ENCODE measurements at places on chromosomes 3 and 15. TPM values are rescaled to one million over a fixed set of nuclear protein-coding genes. Genes with fewer than 3 reads are reported as not detected.

GNAT1 gene
- not detected for total RNA-seq

DNA sequence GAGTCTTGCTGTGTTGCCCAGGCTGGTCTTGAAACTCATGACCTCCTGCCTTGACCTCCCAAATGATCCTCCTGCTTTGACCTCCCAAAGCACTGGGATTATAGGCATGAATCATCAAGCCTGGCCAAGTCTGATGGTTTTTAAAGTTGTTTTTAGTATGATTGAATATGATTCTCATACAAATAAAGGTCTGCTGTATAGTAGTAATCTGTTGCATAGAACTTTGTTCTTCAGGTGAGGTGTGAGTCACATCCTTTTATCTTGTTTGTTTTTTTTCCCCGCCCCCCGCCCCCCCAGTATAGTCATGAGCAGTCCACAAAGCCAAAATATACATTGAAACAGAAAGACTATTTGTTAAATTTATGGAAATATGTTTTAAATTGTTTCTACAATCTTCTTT is 39.0 kb downstream of the UBE2E2 start:
- no peak for DNase-seq

- no peak for DNase-seq
These were observed 19.2 kb upstream of the GSK3B start for GRCh38 chr3:120113128-120114116.

DNA sequence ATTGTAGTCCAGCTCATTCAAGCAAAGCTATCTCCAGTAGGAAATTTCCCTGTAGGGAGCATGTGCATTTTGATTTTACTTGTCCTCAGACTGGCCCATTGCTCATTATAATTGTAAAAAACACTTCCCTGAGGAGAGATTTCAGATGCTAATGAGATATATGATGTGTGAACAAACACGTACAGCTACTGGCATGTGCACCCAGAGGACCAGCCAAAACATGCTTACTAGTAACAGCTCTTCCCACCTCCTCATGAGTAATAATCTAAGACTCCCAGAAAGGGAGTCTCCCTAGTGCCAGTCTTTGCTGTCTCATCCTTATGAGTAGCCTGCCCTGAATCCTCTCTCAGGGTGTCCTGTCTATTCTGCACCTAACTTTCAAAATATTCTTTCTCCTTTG is 43.4 kb downstream of the FBXO22 start:
- DNase-seq: no peak

DNA sequence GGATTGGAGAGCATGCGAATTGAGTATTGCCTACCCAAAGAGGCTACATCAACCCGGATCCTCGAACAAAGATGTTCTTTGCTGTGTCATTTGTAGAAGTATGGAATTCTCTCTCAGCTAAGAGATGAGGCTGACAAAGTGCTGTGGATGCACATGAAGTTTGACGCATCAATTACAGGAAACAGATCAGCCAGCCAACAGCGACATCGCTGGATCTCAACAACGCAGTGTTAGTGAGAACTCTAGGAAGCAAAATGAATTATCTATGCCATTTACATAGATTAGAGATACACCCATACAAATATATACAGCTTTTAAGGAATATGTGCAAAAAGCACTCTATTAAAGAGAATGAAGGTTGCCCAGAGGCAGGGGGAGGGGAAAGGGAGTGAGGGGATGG is 160.6 kb upstream of the RGMA start:
- no peak for DNase-seq

DNA sequence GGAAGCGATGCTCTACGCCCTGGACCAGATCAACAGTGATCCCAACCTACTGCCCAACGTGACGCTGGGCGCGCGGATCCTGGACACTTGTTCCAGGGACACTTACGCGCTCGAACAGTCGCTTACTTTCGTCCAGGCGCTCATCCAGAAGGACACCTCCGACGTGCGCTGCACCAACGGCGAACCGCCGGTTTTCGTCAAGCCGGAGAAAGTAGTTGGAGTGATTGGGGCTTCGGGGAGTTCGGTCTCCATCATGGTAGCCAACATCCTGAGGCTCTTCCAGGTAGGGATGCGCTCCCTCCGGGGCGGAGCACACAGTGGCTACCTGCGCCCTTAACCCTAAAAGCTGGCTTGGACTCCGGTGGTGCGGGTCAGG is 698 bp downstream of the GRM7 start:
- DNase-seq: no peak

- no peak for DNase-seq
These were observed 24.2 kb upstream of the NR2F2 start for GRCh38 chr15:96306321-96306720.

DNA sequence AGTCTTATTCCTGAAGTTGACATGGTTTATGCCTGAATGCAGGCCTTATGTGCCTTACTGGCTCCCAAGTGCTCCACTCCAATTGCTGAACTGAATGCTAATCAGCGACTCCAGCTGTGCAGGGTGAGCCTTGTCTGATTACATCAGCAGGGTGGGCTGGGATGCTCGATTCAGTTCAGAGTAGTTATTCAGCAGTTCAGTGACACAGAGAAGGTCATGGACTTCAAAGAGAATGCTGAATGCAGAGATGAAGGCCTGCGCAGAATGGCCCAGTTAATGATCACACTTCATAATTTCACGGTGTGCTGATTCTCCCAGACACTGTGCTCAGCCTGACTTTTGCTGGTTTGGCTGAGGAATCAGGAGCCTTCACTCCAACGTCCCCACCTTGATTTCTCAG is 63.6 kb downstream of the CLDN1 start:
- DNase-seq: no peak

GRCh38 chr15:71201477-71201876 is 86.2 kb downstream of the THSD4 start:
- no peak for DNase-seq

DNA sequence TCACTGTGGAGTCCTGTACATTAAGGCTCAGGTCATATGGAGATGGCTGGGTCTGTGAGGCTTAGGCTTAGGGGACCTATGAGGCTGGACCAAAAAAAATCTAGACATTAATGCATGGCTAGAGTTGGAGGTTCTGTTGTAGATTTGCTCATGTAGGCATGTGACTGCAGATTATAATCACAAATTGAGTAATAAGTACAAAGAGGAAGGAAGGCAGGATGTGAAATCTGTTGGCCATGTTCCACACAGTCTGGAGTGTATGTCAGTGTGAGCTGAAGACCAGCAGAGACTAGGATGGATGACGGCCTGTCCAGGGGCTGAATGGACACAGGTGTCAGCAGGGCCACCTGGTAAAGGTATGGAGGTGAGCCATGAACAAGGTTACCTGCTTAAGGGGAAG is at the start of gene ST3GAL6:
Gene ST3GAL6, plus strand, starts transcription at position 265 of the 400 bp plus-strand sequence. CDS start 5,101 bp downstream, outside the sequence.
- DNase-seq: no peak

PRKCI gene
- total RNA-seq: 14.0 TPM

- DNase-seq: no peak
These were observed 83.9 kb upstream of the PFN2 start for GRCh38 chr3:150054635-150055034.

SACM1L gene
- total RNA-seq: 23.0 TPM

LSAMP gene
- total RNA-seq: 5.7 TPM

GRCh38 chr3:46500656-46501635 is 3.2 kb downstream of the RTP3 start:
- no peak for DNase-seq

C3orf20 gene
- total RNA-seq: not detected

MOBP gene
- not detected for total RNA-seq

ABHD17C gene
- 3.5 TPM for total RNA-seq

DNA sequence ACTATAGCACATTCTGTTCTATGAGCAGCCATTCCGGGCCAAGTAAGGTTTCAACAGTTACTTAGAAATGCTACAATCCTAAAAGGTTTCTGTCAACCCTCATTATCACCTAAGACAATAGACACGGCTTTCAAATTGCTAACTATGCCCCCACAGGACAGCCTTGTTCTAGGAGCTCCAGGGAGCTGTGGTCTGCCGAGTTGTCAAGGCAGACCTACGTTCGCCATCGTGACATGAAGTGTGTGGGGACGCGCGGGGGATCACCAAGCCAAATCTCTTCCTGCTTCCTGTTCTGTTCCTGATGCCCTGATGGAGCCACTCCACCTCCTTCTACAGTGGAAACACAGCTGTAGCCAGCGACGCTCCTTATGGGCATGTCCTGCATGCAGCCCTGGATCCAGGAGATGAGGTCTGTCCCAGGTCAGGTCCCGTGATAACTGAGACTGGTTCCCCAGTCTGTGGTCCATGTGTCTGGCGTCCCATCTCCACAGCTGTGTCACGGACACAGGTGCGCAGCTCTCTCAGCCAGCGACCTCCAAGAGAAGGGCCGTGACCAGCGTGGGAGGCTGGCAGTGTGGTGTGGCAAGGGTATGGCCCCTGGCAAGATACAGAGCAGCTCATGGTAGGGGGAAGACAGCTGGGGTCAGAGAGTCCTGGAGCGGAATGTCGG is 82.8 kb downstream of the PCSK6 start:
- no peak for DNase-seq

SCN11A gene
- 0.06 TPM for total RNA-seq

SLCO3A1 gene
- 46.7 TPM for total RNA-seq

DNA sequence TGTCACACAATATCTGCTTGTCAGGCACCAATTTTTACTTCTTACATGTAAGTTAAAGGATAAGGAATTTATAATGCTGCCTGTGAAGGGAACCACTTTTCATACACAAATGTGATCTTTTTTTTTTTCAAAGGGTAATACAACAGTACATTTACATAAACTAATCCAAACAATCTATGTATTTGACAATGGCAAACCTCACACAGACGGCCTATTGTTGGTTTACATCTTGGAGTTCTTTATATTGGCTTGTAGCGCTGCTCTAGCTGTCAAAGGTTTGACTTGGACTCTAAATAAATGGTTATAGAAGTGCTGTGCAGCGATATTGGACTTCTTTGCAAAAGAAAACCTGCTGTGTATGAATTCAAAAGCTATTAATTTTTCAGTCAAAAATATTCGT is 598.0 kb downstream of the FOXP1 start:
- no peak for DNase-seq

DNA sequence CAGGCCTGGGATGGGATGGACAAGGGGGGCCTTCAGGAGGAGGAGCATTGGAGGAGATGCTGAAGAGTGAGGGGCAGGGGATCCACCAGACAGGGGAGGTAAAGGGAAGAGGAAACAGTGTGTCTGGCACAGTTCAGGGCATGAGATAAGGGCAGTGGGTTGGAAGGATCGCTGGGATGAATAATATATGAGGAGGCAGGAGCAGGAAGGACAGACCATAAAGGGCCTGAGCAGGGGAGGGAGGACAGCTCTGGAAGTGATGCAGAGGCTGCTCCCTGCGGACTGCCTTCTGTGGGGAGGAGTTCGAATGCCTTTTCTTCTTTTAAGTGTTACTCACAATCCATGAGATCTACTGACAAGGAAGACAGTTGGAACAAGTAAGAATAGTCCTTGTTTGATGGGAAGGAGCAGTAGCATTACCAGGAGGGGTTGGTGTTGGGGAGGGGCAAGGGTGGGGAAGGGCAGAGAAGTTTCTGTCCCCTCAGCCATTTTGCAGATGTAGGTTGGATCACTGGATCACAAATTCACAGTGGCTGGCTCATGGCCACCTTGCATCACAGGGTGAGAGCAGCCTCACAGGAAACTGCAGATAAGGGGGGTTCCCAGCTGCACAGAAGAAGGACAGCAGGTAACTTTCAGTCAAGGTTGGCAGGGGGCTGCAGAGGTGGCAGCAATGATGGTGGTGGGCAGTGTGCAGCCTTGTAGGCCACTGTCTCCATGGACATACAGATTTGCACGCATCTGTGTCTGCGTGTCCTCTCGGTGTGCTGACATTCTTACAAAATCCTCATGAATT is 91.9 kb upstream of the SNRPN start:
- no peak for DNase-seq

GRCh38 chr15:73991260-73991659 is 835 bp downstream of the STOML1 start:
- peak; percentile 94 for DNase-seq

GRCh38 chr3:70433091-70433490 is 120.7 kb upstream of the MDFIC2 start:
- DNase-seq: no peak

- DNase-seq: peak; percentile 34
These were observed 9.5 kb downstream of the CHSY1 start for GRCh38 chr15:101242160-101242998.

BFSP2 gene
- not detected for total RNA-seq

GRCh38 chr15:39789736-39790135 is 7.1 kb upstream of the FSIP1 start:
- no peak for DNase-seq

DNA sequence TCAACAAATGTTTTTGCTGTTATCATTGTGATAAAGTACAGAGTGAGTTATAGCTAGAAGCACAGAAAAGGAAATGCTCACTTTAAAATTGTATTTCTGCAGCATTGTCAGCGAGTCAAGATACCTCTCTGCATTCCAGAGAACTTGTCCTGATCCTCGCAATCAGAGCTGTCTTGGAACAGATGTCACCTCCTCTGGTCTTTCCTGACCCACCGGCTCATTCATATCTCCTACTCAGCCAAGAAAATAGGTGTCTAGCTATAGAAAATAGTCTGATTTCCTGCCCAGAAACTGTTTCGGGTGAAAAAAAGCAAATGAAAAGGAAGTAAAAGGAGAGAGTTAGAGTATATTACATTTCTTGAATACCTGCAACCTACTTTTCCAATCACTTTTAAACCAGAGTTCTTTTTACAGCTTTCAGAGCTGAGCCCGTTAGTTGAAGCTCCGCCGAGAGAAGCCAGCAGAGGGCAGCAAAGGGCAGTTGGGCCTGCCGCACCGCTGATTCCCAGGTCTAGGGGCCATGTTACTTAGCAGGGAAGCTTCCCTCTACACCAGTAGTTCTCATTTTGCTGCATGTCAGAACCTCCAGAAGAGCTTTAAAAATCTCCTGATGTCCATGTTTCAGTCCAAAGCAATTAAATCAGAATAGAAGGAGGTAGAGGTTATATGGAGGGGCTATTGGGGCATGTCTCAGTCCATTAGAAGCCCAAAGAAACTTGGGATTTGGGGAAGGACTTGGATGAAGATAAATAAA is 185.7 kb upstream of the THRB start:
- peak; percentile 47 for DNase-seq

ARHGAP31 gene
- 38.3 TPM for total RNA-seq

GRCh38 chr3:109835958-109836357 is 498.6 kb upstream of the DPPA4 start:
- no peak for DNase-seq

DNA sequence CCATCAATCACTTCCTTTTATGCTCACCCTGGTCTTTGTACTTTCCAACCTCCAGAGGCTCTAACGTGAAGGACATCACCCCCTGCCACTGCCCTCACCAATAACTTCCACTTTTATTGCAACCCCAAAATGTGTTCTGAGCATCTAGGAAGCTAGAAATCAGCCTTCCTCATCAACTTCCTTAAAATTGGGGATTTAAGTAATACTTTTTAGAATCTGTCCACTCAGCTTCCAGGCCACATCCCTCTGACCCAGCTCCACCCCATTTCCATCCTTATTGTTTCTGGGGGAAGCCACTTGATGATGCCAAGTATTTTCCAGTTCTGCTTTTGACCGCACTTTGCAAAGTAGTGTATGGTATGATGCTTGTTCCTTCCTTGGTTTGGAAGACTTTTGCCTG is 73.5 kb upstream of the XCR1 start:
- no peak for DNase-seq

- peak; percentile 35 for DNase-seq
These were observed 665 bp downstream of the GLB1 start for GRCh38 chr3:33096093-33096868.

- DNase-seq: no peak
These were observed 36.5 kb downstream of the TGFBR2 start for GRCh38 chr3:30642849-30643361.

Measured in heart right ventricle (tissue), 16 donors.